Smooth muscle cell of the umbilical artery (primary cell): ENCODE measurements at places on chromosomes 1 and 21. TPM values are rescaled to one million over a fixed set of nuclear protein-coding genes. Genes with fewer than 3 reads are reported as not detected.

Gene KCNJ15
- total RNA-seq: 0.74 and 1.8 TPM in 2 replicates

Gene RIPPLY3
- total RNA-seq: not detected in 2 replicates

Gene OR2T33
- total RNA-seq: not detected in 2 replicates

Gene GNL2
- 44.5 and 81.6 TPM in 2 replicates for total RNA-seq

Gene CFAP107
- not detected in 2 replicates for total RNA-seq

Gene CACNA1E
- not detected in 2 replicates for total RNA-seq

Gene TSPAN2
- total RNA-seq: 0.23 and 0.30 TPM in 2 replicates

Gene TMOD4
- not detected in 2 replicates for total RNA-seq

Gene NUDT4B
- total RNA-seq: 10.4 and 12.8 TPM in 2 replicates

Gene ANKRD65
- total RNA-seq: 0.18 and 0.30 TPM in 2 replicates

Gene DNAJC11
- 37.7 and 75.8 TPM in 2 replicates for total RNA-seq

Gene PSRC1
- 1.5 and 6.0 TPM in 2 replicates for total RNA-seq

Gene TNFSF18
- total RNA-seq: 0.14 and 0.30 TPM in 2 replicates

Gene NPHS2
- not detected in 2 replicates for total RNA-seq

Gene CFAP141
- total RNA-seq: not detected in 2 replicates

Gene ABCG1
- 0.30 and 0.60 TPM in 2 replicates for total RNA-seq

Gene LRRC38
- total RNA-seq: not detected in 2 replicates

Gene RBM11
- 0.23 TPM in 1 of 2 replicates, not detected in the other for total RNA-seq

Gene PMVK
- total RNA-seq: 4.2 and 4.4 TPM in 2 replicates

Gene TIPRL
- 36.4 and 43.7 TPM in 2 replicates for total RNA-seq

Gene OR2T35
- not detected in 2 replicates for total RNA-seq

Gene RNF115
- total RNA-seq: 9.8 and 11.3 TPM in 2 replicates

Gene C1QA
- total RNA-seq: not detected in 2 replicates

Gene BARHL2
- total RNA-seq: not detected in 2 replicates

Gene OR10X1
- total RNA-seq: not detected in 2 replicates

Gene CCT8
- 215 and 270 TPM in 2 replicates for total RNA-seq

Gene LORICRIN
- total RNA-seq: not detected in 2 replicates

Gene PLEKHN1
- under 0.01 and 1.8 TPM in 2 replicates for total RNA-seq

Gene MAN1A2
- total RNA-seq: 79.3 and 82.0 TPM in 2 replicates

Gene TNFAIP8L2
- total RNA-seq: not detected in 2 replicates

Gene GOLT1A
- not detected in 2 replicates for total RNA-seq

Gene S100A5
- not detected in 2 replicates for total RNA-seq

Gene CELA2B
- not detected in 2 replicates for total RNA-seq

Gene AMY2A
- not detected in 2 replicates for total RNA-seq

Gene FAAH
- 0.30 and 1.6 TPM in 2 replicates for total RNA-seq

Gene ZNF683
- not detected in 2 replicates for total RNA-seq

Gene S100A11
- 33.0 and 103 TPM in 2 replicates for total RNA-seq

Gene S100A7
- total RNA-seq: not detected in 2 replicates

Gene PRMT6
- 11.9 and 15.4 TPM in 2 replicates for total RNA-seq

Gene KCNA2
- not detected in 2 replicates for total RNA-seq

Gene ARMH1
- 0.59 and 1.2 TPM in 2 replicates for total RNA-seq

Gene KCNH1
- 0.14 and 1.5 TPM in 2 replicates for total RNA-seq

Gene FAM72B
- total RNA-seq: 0.30 and 2.5 TPM in 2 replicates

Gene NCF2
- not detected in 2 replicates for total RNA-seq

Gene CAMK1G
- total RNA-seq: 4.2 and 13.1 TPM in 2 replicates

Gene KCNA3
- total RNA-seq: 0.14 TPM in 1 of 2 replicates, not detected in the other

Gene TENT5C
- 3.4 and 3.6 TPM in 2 replicates for total RNA-seq

Gene GJA5
- 0.42 and 0.59 TPM in 2 replicates for total RNA-seq
